ENCODE measurements at places on chromosomes 6 and 20.

DNA sequence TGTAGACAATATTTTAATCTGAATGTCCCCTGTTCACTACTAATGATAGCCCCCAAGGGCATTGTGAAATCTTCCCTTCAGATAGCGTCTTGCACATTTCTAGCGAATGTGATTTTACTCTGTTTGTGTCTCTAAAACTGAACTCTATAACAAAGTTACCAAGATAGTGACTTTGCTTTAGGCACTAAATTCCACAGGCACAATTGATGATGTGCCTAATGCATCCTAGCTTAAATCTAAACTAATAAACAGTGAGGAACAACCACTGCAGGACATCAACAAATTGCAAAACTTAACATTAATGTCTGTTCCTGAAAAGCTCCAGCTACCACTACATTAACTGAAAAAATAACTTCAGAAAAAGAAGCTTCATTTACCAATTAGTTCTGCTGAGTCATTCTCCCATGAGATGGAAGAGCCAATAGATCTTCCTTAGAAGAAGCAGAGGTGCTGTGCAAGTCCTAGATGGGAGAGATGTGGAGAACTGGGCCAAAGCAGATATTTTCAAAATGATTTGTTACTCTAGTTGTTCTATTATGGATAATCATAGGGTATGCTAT is 1065.0 kb downstream of the EPHA7 start:
- DNase-seq, result no peak

DNA sequence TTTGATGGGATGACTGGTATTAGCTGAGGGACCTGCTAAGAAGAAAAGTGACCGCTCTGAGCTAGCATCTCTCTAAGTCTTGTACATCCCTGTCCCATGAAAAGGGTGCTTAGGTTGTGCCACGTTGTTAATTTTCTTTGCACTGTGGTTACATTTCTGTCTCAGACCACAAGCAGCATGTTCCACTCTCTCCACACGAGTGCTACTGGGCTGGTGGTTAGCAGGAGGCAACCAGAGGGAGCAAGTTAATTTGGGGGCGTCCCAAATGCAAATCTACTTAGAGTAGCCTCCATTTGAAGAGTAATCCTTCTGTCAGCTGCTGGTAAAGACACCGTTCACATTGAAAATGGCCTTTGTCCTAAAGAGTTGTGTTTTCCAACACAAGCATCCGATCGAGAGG is 3.4 kb upstream of the SCML4 start:
- no peak for DNase-seq

- no peak for DNase-seq
These were observed 883.6 kb upstream of the FLRT3 start for GRCh38 chr20:15220778-15221565.

GRCh38 chr6:169229615-169230321 is 23.9 kb downstream of the THBS2 start:
- no peak for DNase-seq

- no peak for DNase-seq
These were observed 2.4 kb downstream of the SYNE1 start for GRCh38 chr6:152634773-152635172.

DNA sequence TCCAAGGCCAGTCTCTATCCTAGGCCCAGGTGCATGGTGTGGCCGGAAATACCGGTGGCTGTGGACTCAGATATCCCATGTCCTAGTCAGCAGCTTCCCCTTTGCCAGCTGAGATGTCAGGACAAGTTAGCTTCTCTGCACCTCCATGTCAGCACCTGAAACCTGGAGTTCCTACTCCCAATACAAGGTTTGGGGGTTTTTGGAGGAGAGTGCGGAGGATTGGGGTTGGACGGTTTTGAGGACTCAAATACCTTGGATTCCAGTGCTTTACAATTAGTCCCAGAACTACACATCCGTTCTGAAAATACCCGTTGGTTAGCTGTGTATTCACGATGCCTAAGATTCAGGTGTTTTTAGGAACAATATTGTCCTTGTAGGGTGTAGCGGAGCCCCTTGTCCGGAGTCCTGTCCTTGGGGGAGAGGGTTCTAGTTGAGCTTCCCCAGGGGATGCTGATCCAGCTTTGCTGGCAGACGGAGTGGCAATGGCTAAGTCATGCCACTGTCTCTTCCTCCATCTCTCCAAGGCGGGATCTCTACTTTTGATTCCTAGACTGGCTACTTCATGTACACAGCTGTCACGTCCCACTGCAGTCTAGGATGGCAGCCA is 45.0 kb downstream of the ADNP start:
- DNase-seq, result no peak

GRCh38 chr6:109059153-109059552 is 35.5 kb downstream of the SESN1 start:
- no peak for DNase-seq

GRCh38 chr6:145233955-145234354 is 501.4 kb downstream of the EPM2A start:
- DNase-seq, result no peak

- no peak for DNase-seq
These were observed 16.0 kb downstream of the FOXO3 start for GRCh38 chr6:108576709-108577108.

- no peak for DNase-seq
These were observed 52.9 kb upstream of the UFL1 start for GRCh38 chr6:96468681-96469224.

- DNase-seq, result no peak
These were observed 201.5 kb downstream of the DTNBP1 start for GRCh38 chr6:15461127-15461944.

GRCh38 chr6:157487110-157487773 is 106.3 kb downstream of the ZDHHC14 start:
- DNase-seq, result no peak

GRCh38 chr6:106626485-106626884 is 2.8 kb downstream of the RTN4IP1 start:
- DNase-seq, result no peak

- DNase-seq, result no peak
These were observed 1.3 kb downstream of the HINT3 start for GRCh38 chr6:125957845-125958244.

GRCh38 chr6:83292900-83293843 is 100.0 kb downstream of the RWDD2A start:
- no peak for DNase-seq

DNA sequence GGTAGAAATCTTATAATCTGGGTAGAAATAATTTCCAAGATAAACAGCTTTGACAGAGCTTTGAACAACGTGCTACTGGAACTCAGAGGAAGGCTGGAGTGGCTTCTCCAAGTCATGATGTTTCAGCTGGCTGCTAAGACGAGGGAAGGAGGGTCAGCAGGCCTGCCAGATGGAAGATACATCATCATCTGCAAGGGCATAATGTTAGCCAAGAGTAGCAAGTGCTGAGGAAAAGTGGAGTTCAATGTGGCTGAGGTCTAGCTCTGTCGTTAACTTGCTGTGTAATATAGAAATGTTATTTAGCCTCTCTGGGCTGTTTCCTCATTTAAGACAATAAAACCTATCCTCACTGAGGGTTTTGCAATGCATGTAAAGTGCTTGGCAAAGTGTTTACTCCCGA is 35.1 kb downstream of the RGS17 start:
- no peak for DNase-seq

GRCh38 chr6:3473773-3474172 is 16.9 kb upstream of the SLC22A23 start:
- DNase-seq, result no peak

GRCh38 chr6:10886691-10887502 is at the start of gene SYCP2L:
Gene SYCP2L (plus strand): TSS chr6:10887052. CDS start chr6:10887127, 75 bp downstream.
- no peak for DNase-seq

- DNase-seq, result no peak
These were observed 13.7 kb downstream of the NEDD9 start for GRCh38 chr6:11218538-11219399.

GRCh38 chr6:156710479-156710878 is 66.7 kb upstream of the ARID1B start:
- DNase-seq, result no peak

DNA sequence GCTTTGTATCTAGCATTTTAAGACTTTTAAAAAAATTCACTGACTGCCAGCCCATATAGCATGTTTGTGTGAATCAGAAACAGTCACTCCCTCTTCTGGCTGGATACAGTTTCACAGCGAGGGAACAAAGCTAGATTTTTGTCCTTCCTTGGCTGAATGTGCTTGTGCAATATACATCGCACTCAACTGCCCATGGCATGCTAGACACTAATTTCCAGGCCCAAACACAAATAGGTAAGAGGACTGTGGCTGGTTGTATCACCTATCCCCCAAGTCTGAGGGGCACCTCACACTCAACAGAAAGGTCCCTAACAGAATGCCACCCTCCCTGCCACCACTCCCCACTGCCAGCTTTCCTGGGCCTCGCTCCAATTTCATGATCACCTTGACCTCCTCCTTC is 16.2 kb upstream of the BLCAP start:
- no peak for DNase-seq

GRCh38 chr6:124947971-124948451 is 14.2 kb upstream of the RNF217 start:
- no peak for DNase-seq

DNA sequence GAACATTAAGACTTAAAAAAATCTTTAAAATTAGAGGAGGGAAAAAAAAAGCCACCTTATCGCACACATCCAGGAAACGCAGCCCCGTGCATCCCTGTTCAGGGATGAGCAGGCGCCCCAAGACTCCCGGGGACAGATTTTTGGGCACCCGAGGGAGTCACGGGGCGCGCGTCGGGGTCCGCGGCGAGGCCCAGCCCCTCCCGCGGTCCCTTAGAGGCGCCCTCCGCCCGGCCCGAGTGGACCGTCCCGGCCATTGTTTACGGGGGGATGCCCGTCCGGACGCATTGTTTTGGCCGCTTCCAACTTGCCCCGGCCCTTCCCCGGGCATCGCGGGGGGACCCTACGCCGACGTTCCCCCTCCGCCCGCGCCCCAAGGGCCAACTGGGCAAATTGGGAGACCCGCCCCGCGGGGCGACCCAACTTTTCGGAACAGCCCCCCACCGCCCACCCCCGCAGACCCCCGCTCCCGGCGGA is 610 bp downstream of the ZNF217 start:
- DNase-seq, result no peak

GRCh38 chr6:142702501-142703460 is 242.2 kb downstream of the HIVEP2 start:
- DNase-seq, result no peak

DNA sequence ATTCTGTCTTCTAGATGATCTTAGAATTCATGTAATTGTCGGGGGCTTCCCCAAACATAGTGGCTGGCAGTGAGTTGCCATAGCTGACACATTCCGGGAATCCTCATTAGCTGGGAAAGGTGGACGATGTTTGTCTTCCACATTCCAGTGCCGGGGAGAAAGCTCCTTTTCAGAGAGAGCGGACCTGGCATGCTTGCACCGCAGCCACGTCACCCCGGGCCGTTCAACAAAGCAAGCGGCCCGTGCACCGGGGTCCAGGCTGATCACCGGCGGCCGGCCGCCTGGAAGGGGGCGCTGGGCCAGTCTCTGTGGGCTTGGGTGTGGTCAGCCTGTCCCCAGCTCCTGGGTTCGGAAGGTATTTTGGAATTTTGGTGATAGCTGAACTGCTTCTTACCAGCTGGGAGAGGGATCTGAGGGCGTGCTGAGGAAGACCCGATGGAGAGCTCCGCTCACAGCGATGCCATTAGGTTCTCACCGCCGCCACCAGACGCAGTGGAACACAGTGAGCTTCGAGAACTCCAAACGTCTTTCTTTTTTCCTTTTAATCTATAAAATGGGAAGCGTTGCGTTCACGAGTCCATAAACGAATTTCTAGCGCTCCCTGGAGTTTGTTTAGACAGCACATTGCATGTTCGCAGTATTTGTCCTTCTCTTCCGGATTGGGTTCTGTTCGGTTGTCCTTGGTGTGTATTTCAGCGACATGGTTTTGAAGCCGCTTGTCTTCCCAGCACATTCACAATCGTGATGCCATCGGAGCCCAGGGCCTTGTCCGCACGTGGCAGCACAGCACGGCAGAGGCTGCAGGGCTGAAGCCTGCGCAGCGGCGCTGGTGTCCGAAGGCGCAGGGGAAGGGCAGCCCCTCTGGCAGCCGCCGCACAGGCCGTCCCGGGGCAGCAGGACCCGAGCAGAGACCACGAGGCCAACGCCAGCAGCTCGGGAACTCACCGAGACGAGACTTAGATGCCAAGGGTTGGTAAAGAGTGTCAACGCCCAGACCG is 557.6 kb downstream of the QKI start:
- no peak for DNase-seq

DNA sequence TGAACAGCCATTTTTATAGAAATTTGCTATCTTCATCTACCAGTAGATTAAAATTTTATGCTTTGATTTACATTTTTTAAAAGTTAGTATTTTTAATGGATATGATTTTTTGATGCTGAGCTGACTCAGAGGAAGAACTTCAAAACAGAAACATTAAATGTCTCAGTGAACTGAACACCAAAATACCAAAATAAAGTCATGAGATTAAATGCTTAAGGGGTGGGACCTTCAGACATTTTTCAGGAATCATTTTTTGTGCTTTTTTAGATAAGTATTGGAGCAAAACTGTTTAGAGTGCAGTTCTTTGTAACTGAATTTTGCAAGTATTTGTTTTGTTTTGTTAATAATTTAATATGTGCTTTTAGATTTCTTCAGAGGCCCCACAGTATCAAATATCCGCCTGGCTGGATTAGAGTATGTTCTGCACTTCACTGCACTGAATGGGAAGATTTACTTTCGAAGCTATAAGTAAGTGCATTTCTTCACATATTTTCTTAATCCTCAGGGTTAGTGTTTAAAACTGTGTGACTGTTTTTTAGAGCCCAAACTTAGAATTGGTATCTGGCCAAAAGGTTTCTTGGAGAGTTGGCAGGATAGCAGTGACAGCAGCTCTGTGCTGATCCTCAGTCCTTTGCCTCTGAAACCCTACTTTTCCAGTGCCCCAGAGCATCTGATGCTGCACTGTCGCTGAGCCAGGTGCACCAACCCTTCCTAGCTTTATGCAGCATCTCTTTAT is 33.7 kb downstream of the RPF2 start:
- DNase-seq, result no peak

- no peak for DNase-seq
These were observed 54.4 kb upstream of the CEP85L start for GRCh38 chr6:118705544-118706491.

DNA sequence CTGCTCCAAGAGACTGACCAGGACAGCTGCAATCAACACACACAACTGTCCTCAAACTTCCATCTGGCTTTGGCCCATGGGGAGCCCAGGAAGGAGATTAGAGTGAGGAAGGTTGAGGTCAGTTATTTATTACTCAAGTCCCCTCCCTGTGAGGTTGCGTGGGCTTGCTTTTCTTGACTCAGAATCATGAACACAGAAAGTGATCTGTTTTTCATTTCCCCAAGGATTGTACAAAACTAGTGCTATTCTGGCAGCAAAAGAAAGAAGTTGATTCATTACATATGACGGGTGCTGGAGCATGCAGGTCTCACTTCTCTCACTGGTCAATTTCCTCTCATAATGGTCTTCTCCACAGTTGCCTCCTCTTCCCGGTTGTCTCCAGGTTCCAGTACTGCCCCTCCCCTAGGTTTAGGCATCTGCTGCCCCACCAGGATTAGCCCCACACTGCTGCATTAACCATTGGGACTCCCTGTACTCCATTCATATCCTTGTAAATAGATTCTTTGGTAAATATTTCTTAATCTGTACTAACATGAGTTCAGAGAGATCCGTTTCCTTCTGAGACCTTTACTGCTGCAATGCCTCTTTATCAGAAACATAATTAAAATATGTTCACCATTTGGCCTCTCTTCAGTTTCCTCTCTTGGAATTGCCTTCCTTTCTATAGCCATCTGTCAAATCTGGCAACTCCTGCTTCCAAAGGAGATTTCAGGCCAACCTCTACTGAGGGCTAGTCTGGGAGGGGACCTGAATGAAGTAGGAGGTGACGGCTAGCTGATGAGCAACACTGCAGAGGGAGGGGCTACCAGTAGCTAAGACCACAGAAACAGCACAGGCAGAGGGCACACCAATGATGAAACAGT is 888.8 kb downstream of the QKI start:
- DNase-seq, result no peak

Data from stimulated activated CD4-positive, alpha-beta T cell treated with anti-CD3 and anti-CD28 coated beads, Interleukin-1b, Interleukin-23, amount 100 ng/mL, for 1 hour (primary cell).